ENCODE measurements at places on chromosomes 1 and 21.
A peak's percentile ranks its signal among the peaks of the same experiment; 100 is the strongest.

GRCh38 chr1:203586496-203587081 lies 40.0 kb upstream of the ATP2B4 start:
- DNase-seq: no peak

- no peak for DNase-seq
These were observed 293.6 kb downstream of the SMYD3 start for GRCh38 chr1:246213502-246213901.

GRCh38 chr1:186878356-186878755 lies 49.6 kb downstream of the PLA2G4A start:
- no peak for DNase-seq

- no peak for DNase-seq
These were observed 391.9 kb downstream of the LMO4 start for GRCh38 chr1:87720561-87720960.

GRCh38 chr1:92495392-92496063 lies 8.8 kb upstream of the GFI1 start:
- DNase-seq: no peak

- no peak for DNase-seq
These were observed 175.6 kb downstream of the CAMTA1 start for GRCh38 chr1:6960860-6961259.

GRCh38 chr1:77230051-77230450 lies 10.8 kb upstream of the PIGK start:
- DNase-seq: no peak

DNA sequence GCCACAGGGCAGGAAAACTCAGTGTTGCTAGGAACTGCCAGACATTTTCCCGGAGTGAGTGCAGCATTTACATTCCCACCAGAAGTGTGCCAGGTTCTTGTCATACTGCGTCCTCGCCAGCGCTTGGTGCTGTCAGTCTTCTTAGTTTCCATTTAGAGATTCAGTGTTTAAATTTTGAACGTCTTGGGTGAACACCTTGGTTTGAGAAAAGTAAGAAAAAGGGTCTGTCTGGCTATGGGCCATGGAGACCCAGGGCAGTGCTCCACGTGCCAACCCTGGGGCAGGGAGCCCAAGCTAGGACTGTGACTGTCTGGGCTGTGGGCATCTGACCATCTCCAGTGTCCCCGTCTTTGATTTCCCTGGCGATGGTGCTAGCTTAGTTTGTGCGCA lies 16.0 kb downstream of the IBA57 start:
- DNase-seq: no peak

DNA sequence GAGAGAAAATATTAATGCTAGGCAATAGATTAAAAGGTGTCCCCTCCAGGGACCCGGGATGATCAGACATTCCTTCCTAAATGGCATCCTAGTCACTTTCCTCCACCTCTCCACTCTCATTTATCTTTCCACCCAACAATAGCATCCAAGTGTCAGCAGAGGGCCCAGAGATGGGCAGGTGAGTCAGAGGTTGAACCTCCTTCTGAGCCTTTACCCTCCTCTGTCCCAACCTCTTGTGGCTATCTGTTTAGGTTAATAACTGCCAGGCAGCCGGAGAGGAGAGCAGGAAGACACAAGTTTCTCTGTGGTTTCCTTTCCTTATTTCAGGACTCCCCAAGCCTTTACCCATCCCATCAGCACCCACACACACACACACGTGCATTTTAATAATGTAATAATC lies 4.1 kb downstream of the GJA5 start:
- no peak for DNase-seq

DNA sequence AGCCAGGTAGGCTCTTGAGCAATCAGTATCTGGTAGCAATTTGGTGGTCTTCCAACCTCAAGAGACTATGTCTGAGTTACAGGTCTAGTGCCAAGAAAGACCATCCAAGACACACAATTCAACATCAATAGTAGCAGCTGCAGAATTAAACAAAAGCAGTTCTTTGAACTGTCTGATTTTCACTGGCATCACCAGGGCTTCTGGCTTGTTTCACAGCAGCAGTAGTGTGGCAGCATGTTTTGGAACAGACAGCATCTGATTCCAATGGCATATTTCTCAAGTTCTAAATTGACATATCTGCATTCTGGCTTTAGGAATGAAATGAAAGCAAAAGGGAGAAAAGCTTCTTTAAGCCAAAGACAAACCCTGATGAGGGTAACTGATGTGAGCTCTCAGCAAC lies 334.7 kb upstream of the PRMT6 start:
- DNase-seq: no peak

DNA sequence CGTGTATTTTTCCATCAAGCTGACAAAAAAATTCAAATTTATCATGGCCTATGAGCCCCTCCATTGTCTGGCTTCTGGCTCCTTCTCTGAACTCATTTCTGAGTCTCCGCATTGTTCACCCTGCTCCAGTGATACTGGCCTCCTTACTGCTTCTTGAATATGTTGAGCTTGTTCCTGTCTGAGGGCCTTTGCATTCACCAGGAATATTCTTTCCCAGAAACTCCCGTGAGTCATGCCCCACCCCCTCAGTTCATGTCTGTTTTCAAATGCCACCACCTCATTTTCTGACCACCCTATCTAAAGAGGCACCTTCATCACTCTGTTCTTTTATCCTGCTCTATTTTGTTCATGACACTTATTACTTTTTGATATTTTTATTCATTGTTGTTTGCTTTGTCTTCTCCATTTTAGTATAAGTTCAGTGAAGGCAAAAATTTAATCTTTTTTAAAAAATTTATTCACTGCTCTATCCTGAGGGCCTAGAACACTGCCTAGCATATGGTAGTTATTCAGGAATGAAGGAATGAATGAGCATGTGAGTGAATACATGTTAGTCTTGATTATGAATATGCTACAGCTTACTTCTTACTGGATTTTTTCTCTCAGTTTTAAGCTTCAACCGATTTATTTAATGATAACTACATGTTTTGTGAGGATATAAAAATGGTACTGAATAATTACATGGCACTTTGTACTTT lies 140.4 kb upstream of the C1orf105 start:
- no peak for DNase-seq

DNA sequence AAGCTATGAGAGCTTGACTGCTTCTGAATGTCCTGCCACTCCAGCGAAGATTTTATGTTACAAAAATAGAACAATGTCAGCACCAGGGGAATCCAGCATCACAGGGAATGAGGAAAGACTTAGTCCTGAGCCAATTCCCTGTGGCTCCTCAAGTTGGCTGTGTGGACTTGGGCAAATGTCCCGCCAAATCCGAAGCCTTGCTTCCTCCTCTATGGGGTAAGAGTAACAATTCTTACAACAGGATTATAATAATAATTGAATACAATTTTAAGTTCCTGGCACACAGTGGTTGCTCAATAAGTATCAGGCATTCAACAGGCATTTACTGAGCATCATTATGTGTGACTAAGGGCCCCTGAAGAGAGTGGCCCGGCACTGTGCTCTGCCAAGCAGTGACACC lies 44.4 kb downstream of the STPG1 start:
- no peak for DNase-seq

DNA sequence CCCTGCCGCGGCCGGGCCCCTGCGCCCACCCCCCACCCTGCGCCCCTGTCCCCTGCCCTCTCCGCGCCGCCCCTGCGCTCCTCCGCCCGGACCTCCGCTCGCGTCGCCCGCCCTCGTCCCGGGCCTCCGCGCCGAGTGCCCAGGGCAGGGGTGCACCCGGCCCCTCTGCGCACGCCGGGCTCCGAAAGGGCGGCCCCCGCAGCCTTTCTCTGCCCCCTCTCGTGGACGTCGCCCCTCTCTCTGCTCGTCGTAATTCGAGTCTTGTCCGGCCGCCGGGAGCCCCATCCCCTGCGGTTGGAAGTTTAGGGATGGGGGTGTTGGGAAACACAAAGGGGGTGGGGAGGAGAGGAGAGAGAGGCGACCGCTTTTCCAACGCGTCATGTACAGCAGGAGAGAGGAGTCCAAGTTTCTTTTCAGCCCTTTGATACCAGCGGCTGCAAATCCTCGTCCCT lies 407 bp downstream of the GALNT2 start:
- no peak for DNase-seq

DNA sequence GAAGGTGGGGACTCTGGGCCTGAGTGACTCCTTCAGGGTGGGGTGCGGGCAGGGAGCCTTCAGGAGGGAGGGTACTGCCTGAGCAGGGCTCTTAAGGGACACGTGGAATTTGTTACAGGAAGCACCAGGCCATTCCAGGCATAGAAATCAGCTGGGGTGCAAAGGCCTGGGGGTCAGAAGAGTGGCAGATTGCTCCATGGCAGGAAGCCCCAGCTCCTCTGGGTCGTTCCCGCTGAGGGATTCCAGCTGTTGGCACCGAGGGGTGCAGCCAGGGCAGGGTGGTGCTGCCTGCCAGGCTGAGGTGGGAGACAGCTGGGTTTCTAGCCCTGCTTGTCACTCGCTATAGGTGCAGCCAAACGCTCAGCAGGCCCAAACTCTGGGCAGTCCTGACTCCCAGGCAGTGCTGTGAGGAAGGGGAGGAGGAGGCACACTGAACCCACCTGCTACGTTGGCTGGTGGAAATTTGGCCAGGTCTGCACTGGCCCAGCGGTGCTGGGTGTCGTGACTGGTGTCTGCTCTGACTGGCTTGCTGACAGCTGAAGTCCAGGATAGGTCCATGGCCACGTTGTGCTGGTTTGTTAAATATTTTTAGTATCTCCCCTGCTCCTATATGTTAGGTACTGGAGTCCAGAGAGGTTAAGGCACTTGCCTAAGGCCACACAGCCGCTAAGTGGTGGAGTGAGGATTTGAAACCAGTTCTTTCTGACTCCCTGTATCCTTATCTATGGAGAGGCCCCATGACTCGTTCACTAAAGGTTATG lies 19.3 kb downstream of the TNFRSF1B start:
- no peak for DNase-seq

DNA sequence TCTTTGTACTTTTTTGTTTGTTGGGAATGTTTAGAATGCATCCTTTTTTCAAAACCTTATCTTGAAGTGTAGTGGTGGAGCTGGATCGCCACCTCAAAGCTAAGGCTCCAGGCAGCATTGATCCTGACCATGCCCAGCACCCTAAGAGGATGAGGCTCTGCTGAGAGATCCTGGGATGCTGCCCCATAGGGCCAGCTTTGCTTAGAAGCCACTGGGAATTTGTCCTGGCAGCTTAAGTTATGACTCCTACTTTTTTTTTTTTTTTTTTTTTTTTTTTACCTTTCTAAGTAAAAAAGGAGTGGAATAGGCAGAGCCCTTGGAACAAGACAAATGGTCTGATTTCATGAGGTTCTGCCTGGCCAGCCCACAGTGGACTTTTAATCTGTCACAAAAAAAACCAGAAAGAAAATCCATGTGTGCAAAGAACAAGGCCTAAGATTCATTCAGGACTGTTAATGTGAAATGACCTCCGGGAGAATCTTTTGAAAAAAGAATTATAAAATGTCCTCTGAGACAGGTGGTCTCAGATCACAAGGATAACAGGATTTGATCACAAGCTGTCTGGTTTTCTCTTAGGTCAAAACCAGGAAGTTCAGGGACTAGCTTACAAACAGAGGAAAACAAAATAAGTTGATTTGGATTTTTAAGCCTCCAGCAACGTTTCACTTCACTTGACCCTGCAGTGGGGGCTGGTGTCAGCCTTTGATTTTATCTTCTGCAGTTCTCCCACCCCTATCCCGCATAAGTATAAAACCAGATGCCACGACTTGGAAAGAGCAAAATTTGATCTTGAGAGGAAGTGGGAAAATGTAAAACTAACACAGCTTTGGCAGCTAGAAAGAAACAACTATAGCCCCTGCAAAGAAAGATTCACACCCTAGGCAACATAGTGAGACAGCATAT lies 25.9 kb upstream of the RAP1A start:
- DNase-seq: no peak

- DNase-seq: no peak
These were observed 35.4 kb downstream of the VANGL1 start for GRCh38 chr1:115677182-115677555.

- DNase-seq: peak; percentile 32
These were observed 764 bp downstream of the PKNOX1 start for GRCh38 chr21:42974832-42975820.

DNA sequence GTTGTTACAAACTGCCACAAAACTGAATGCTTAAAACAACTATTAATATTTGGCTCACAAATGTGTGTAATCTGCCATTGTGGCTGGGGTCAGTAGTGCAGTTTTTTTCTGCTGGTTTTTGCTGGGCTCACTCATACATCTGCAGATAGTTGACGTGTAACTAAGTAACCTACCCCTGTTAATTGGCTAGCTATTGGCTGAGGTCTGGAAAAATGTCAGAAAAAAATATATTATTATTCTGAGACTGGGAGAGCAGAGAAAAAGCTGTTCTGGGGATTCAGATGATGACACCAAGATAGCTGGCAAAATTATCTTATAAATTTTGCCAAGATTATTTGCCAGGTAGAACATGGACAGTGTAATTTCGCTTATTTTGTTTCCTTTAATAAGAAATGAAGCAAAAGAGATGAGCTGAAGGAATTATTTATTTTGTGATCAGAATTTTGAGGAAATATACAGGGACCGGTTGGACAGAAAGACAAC lies 616.1 kb upstream of the ADAMTS5 start:
- DNase-seq: no peak

DNA sequence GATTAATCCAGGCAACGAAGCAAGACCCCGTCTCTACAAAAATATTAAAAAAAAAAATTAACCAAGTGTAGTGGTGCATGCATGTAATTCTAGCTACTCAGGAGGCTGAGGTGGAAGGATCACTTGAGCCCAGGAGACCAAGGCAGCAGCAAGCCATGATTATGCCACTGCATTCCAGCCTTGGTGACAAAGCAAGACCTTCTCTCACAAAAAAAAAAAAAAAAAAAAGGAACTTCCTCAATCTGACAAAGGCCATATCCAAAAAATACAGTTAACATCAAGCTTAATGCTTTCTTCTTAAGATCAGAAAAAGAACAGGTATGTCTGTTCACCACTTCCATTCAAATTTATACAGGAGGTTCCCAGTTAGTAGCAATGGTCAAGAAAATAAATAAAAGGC lies 54.4 kb downstream of the EVI5 start:
- no peak for DNase-seq

DNA sequence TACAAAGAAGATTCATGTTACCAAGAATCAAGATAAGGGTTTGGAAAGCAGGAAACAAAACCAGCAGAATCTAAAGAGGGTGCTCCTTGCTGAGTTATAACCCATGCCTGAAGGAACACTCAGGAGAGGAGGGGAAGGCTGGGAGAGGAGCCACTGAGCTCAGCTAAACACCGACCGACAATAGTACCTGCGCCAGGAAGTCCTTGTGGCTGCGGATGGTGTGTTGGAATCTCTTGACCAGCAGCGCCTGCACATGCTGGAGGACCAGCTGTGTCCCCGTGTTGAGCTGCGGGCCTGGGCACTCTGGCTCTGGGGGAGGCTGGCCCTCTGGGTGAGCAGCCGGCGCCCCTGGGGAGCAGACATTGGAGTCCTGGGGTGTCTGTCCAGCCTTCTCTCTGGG lies 89.4 kb downstream of the ABCA4 start:
- no peak for DNase-seq

DNA sequence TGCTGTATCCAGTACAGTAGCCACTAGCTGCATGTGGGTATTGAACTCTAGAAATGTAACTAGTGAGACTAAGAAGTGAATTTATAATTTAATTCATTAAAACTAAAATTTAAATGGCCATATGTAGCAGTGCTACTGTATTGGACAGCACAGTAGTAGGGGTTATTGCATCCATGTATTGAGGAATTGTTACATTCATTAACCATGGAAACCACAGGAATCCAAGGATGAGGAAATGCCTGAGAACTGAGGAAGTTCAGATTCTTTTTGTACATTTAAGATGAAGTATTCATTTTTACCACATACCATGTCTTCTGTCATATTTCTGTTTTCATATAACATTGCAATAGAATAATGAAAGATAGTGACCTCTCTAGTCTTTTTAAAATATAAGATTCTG lies 2.6 kb downstream of the MTF2 start:
- no peak for DNase-seq
